ENCODE measurements at places on chromosomes 4 and X.

DNA sequence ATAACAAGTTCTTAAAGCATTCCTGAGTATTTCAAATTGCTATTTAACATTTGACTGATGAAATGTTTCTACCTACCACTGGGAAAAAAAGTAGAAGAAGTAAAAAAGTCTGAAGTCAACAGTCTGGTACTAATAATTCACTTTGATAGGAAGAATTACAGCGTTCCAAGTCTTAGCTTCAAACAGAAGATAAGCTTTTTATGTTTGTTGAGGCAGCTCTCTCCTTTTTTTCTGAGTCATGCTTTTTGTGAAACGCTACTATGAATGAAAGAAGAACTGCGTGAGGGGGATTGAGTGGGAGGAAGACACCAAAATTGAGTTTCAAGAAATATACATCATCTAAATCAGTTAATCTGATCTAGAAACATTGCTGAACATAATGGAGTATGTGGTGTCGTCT is 13.0 kb upstream of the KDR start:
- DNase-seq: no peak

GRCh38 chr4:86565651-86566050 is 28.5 kb upstream of the PTPN13 start:
- DNase-seq: no peak

- DNase-seq: no peak
These were observed 44.2 kb downstream of the CLCN3 start for GRCh38 chr4:169664615-169665014.

- DNase-seq: no peak
These were observed 680.8 kb upstream of the FAM241A start for GRCh38 chr4:111464251-111465045.

DNA sequence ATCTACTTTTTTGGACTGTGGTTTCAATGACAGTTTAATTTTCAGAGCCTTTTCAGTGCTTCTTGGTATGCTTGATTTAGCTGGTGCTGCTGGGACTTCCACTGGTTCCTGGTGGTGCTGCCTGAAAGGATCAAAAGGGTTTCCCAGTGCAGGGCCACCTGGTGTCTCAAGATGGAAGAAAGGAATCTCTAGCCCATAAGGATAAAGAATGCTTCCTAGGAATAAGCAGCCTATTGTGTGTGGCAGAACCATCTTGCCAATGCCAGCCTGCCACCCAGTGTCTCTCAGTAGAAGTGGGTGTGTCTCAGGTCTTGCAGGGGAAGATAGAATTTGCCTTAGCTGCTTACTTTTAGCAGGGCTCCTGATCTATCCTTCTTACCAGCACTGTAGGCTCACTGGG is 15.0 kb upstream of the RAI2 start:
- no peak for DNase-seq

GRCh38 chrX:23389196-23389792 is 54.6 kb downstream of the PTCHD1 start:
- no peak for DNase-seq

- DNase-seq: no peak
These were observed 346.8 kb downstream of the FSTL5 start for GRCh38 chr4:161816958-161817357.

DNA sequence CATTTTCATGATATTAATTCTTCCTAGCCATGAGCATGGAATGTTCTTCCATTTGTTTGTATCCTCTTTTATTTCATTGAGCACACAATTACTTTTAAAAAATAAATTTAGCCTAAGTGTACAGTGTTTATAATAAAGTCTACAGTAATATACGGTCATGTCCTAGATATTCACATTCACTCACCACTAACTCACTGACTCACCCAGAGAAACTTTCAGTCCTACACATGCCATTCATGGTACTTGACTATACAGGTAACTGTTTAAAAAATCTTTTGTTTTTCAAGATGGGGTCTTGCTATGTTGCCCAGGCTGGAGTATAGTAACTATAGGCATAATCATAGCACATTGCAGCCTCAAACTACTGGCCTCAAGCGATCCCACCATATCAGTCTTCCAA is 348.1 kb downstream of the RAPGEF2 start:
- DNase-seq: no peak

- no peak for DNase-seq
These were observed 700.6 kb upstream of the PITX2 start for GRCh38 chr4:111323496-111323895.

- DNase-seq: no peak
These were observed 1614.4 kb downstream of the PCDH19 start for GRCh38 chrX:98795636-98796035.

GRCh38 chr4:177448850-177449249 is 6.6 kb upstream of the AGA start:
- no peak for DNase-seq
